ENCODE measurements at places on chromosomes 3 and 15. TPM values are rescaled to one million over a fixed set of nuclear protein-coding genes. Genes with fewer than 3 reads are reported as not detected.

DNA sequence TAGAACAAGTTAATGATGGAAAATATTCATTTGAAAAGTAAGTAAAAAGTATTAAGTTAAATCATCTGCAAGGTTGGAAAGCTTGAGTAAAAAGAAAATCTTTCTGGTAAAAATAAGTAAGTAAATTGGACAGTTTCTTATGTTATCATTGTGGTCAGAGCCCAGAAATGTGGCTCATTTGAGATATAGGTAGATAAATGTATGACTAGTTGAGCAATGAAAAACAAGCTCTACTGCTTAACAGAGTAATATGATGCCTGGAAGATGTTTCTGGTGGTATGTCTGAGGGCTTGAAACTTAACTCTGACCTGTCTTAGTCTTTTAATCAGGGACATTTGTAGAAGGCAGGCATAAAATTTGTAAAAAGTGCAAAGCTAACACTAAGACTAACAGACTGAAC lies 444.0 kb downstream of the MFSD1 start:
- H3K27me3 ChIP-seq: peaks cover 31% of the 10 kb centered on the region
- no peak overlapping the region for H3K27ac ChIP-seq
- no peaks in the 10 kb centered on the region for H3K36me3 ChIP-seq
- H3K4me1 ChIP-seq: no peaks in the 10 kb centered on the region
- DNase-seq: no peak

- H3K4me1 ChIP-seq: peaks cover 8% of the 10 kb centered on the region
- no peak overlapping the region for H3K27ac ChIP-seq
- DNase-seq: no peak
- no peak overlapping the region for H3K4me3 ChIP-seq
Observed at GRCh38 chr3:56453011-56453410, 15.3 kb downstream of the ERC2 start.

Gene CD200R1L
- not detected for total RNA-seq

DNA sequence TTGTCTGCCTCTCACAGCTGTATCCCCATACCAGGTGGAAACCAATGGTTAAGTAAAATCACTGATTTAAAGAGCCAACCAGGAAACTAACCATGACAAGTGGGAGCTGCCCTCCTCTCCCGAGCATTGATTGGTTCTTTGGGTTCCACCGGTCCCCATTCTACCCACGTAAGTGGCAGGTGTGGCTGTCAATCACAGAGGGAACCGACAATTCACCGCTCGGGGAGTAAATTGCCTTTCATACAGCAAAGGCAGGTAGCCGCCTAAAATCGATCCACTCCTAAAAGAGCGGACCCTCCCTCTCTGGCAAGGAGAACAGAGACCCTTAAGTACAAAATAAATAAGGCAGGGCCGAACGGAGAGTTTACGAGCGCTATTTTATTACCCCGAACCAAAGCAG lies 1.2 kb downstream of the ERC2 start:
- peak overlapping the region; percentile 96 for H3K4me3 ChIP-seq
- DNase-seq: peak; percentile 97
- H3K36me3 ChIP-seq: no peaks in the 10 kb centered on the region

DNA sequence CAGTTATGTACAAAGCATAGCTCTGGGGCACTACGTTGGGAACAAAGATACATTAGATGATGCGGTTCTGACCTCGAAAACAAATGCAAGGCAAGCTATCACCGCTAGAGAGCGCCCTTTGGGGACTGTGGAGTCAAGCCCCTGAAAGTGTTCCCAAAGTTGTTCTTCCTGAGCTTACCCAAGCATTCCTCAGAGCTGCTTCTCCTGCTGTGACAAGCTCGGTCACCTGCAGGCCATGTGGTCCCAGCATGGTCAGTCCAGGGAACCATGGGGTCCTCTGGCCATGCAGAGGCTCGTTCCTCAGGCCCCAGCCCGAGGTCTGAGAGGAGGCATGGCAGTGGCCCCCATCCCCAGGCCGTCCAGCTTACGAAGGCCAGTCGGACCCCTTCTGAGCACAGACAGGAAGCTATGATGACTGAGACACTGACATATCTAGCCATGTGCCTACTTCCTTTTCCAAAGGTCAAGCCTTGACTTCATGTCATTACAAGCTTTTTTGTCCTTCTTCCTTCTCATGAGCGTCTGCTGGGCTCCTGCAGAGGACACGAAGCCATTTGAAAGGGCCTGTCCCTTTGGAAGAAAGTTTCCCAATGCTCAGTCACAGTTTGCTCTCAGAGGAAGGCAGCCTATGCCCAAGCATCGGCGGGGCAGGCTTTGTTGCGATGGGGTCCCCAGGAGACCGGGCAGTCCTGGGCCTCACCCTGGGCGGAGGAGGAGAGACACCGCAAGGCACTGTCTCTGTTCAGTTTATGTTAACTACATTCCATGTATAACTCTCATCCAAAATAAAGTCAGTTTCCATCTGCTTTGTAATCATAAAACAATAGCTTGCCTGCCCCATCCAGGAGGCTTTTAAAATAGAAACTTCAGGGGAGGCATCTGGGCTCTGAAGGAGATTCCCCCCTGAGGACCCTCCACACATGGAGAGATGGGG lies 79.3 kb downstream of the ATP10A start:
- peak overlapping the region; percentile 24 for H3K27ac ChIP-seq
- no peaks in the 10 kb centered on the region for H3K4me1 ChIP-seq
- no peak overlapping the region for H3K4me3 ChIP-seq

- H3K4me1 ChIP-seq: no peaks in the 10 kb centered on the region
- H3K27me3 ChIP-seq: no peaks in the 10 kb centered on the region
- H3K36me3 ChIP-seq: no peaks in the 10 kb centered on the region
- H3K27ac ChIP-seq: no peak overlapping the region
- no peak overlapping the region for H3K4me3 ChIP-seq
Observed at GRCh38 chr3:134619884-134620445, 30.9 kb downstream of the KY start.

Gene KBTBD12
- 0.24 TPM for total RNA-seq

Gene TMEM108
- total RNA-seq: 5.5 TPM

DNA sequence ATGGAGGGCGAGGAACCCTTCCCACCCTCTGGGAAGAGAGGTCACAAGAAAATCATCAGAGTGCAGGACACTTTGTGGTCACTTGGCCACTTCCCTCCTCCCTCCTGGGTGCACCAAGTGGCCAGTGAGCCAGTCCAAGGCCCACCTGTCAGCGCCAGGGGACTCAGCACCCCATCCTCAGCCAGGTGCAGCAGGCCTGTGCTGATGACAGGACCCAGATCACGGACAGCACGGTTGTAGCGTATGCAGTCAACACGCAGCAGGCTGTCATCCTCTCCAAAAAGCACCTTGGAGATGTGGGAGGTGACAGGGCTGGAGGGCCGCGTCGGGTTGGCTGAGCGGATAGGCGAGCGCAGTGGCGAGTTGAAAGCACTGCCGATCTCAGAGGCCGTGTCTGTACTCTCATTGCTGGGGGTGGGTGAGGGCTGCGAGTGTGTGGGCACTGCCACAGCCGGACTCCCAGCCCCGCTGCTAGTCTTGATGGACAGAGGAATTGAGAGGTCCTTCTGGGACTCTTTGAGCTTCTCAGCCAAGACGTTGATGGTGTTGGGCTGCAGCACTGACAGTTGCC lies 41.5 kb downstream of the SEMA3G start:
- no peaks in the 10 kb centered on the region for H3K27me3 ChIP-seq
- peaks cover 79% of the 10 kb centered on the region for H3K36me3 ChIP-seq
- H3K27ac ChIP-seq: no peak overlapping the region
- H3K4me1 ChIP-seq: no peaks in the 10 kb centered on the region

Gene TRIM59
- total RNA-seq: 35.5 TPM

DNA sequence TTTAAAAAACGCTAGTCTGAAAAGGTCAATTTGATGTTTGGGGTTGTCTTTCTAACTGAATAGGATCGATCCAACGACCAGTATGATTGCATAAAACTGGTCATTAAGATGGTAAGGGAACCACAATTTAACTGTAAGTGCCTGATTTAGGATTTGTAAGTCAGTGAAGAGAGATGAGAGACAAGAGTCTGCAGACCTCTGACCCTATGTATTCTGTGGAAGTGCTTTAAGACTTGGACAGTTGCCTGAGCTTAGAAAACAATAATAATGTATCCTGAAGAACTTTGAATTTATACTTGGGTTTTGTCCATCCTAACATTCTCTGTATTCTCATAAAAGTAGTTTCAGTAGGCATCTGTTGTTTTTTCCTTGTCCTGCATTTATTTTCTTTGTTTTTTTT lies 221.4 kb upstream of the SUCLG2 start:
- DNase-seq: no peak
- no peaks in the 10 kb centered on the region for H3K36me3 ChIP-seq
- no peaks in the 10 kb centered on the region for H3K27me3 ChIP-seq
- no peak overlapping the region for H3K4me3 ChIP-seq

DNA sequence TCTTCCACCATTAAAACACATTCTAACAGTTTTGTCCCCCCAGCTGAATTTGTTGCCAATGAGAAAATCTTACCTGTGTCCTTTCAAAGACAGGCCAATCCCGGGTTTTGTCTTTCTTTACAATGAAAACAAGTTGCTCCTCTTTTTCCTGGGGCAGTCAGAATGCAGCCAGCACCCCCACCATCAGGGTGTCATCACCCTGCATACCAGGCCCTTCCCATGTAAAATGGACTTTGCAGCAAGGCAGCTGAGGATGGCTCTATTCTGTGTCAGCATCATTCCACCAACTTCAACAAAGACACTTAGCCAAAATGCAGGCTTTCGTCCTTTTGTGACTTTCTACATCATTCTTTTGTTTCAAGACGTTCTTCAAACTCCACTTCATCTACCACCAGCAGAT lies 490.9 kb downstream of the OCA2 start:
- no peaks in the 10 kb centered on the region for H3K27me3 ChIP-seq
- no peak overlapping the region for H3K4me3 ChIP-seq
- H3K36me3 ChIP-seq: no peaks in the 10 kb centered on the region
- no peaks in the 10 kb centered on the region for H3K4me1 ChIP-seq
- H3K27ac ChIP-seq: no peak overlapping the region

GRCh38 chr15:82047453-82048400 lies 1.9 kb upstream of the MEX3B start:
- H3K27ac ChIP-seq: peak overlapping the region; percentile 100
- no peaks in the 10 kb centered on the region for H3K4me1 ChIP-seq
- peak overlapping the region; percentile 81 for H3K4me3 ChIP-seq
- peaks cover 7% of the 10 kb centered on the region for H3K36me3 ChIP-seq
- no peak for DNase-seq

DNA sequence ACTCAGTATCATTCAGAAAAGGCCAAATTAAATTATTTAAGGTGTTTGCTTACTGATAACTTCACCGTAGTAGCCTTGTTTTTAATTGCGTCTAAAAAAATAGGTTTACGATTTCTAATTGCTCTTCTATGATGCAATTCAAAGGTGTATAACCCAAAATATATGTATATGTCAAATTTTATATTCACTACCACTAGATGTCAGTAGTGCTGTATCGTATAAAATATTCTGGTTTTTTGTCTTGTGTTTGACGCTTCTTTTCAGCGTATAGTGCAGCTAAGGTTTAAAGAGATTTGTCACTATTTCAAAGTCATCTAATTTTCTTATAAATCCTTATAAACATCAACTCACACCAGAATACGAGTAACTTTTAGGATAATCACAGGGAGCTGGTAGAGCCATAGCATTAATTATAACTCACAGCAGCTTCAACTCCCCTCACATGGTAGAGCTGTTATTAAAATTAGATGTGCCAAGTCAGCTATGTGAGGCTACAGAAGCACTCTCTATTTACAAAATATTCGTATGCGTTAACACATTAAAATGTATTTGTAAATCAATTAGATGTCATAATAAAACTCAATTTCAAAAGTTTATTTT lies 3.5 kb downstream of the PFN2 start:
- no peak for DNase-seq
- H3K36me3 ChIP-seq: peaks cover 63% of the 10 kb centered on the region
- peaks cover 7% of the 10 kb centered on the region for H3K4me1 ChIP-seq

Gene ENTPD3
- 0.37 TPM for total RNA-seq

Gene TLE3
- 80.7 TPM for total RNA-seq

DNA sequence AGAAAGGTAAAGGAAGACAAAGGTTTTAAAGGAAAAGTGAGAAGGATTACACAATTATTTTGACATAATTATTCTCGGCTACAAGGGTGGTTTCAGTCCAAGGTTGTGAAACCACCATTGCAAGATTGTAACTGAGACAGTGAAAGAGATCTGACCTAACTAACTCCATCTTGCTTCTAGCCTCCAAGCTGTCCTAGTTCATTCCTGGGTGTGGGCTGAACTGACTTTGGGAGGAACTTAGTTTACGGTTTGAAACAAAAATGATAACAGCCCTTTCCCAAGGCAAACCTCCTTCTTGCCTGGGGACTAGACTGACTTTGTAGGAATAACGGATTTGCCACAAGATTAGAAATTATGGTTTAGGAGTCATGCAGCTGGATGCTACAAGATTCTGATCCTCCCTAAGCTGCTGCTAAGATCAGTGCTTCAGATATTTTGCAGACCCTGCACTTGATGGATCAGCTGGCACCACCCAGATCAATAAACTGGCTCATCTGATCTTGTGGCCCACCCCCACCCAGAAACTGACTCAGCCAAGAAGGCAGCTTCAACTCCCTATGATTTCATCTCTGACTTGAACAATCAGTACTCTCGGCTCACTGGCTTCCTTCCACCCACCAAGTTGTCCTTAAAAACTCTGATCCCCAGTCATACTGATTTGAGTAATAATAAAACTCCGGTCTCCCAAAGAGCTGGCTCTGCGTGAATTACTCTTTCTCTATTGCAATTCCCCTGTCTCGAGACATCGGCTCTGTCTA lies 57.7 kb upstream of the AADACL2 start:
- H3K4me1 ChIP-seq: no peaks in the 10 kb centered on the region
- no peak for DNase-seq
- no peaks in the 10 kb centered on the region for H3K36me3 ChIP-seq

GRCh38 chr3:54355800-54356199 lies 233.4 kb downstream of the CACNA2D3 start:
- no peak overlapping the region for H3K4me3 ChIP-seq
- no peaks in the 10 kb centered on the region for H3K36me3 ChIP-seq
- DNase-seq: peak; percentile 12
- H3K27me3 ChIP-seq: no peaks in the 10 kb centered on the region

Gene A4GNT
- not detected for total RNA-seq

DNA sequence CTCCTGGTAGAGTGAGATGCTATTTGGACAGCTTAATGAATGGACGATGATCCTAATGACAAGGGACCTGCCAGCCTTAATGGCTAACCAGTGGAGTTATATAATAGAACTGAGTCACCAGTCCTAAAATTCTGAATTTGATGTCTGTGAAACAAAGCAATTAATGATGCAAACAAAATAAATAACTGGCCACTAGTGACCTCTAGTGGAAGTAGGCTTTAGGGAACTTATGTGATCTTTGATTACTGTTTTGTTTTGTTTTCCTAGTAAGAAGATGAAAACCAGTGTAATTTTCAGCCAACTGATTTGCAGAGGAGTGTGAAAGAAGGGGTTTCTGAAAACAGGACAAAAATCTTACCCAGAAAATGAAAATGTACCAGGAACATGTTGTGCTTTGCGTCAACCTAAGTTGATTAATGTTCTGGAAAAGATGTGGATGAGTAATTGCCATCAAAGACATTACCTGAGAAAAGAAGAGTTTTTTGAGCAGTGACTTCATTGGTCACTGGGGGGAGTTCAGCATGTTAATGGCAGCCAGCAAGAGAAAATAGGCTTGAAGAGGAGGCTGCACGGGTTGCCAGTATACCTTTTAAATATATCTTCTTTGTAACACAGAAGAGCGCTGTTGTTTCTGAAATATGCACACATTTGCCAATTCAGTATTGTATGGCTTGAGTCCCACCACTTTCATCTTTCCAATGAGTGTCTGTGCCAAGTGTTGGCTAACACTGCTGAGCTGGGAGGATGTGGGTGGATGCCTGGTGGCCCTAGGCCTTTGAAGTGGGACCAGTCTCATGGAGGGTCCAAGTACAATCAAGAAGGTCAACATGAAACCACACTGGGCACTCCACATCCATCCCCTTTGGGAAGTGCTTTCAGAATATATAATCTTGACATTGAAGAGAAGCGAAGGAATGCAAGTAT lies 9.3 kb downstream of the VEPH1 start:
- no peak overlapping the region for H3K4me3 ChIP-seq
- H3K36me3 ChIP-seq: no peaks in the 10 kb centered on the region
- no peak overlapping the region for H3K27ac ChIP-seq
- DNase-seq: no peak
- peaks cover 15% of the 10 kb centered on the region for H3K4me1 ChIP-seq

Gene TMEM266
- 1.8 TPM for total RNA-seq

Measured in endodermal cell (in vitro differentiated cells).